ENCODE measurements at places on chromosomes 6 and 20.

DNA sequence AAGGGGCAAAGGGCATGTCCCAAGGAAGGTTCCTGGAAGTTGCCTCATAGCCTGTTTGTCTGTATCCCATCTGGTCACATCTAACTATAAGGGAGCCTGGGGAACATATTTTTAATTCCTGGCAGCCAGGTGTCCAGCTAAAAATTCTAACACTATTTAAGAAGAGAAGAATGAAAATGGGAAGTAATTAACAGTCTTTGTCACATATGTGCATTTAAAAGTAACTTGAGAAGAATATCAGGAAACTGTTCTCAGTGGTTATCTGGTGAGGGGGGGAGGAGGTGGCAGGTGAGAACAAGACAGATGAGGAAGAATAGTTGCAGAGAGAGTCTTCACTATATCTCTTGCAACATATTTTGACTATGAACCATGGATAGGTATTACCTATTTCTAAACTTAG, 75.5 kb upstream of the ELOVL5 start:
- DNase-seq = no peak

DNA sequence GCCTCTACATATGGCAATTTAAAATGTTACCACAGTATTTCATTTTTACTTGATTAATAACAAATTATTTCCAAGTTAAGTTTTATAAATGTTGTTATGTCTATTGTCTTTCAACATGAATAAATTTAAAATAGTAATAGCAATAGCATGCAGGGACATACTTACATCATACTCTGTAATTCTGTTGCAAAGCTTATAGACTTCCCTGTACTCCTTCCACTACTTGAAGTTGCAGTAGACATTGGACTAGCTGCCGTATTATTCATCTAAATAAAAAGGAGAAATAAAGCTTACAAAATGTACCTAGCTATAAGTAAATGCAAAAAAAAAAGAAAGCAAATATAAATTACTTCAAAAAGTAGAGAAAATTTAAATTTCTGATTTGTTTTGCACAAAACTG, 12.7 kb downstream of the SUPT3H start:
- DNase-seq = no peak

DNA sequence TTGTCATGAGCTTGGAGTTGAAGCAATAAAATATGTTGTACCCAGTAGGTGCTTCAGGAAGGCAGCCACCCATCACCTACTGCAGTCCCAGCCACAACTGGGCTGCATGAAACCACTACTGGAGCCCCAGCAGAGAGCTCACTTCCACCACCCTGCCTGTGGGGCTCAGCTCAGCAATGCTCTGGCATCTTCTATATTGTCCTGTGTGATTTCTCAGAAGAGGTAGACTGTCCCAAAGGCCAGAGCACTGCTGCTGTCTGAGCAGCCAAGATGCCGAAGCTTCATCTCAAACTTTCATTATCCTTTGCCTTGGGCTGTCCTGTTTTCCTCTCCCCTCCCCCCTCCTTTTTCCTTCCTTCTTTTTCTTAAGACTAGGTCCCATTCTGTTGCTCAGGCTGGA, 126.9 kb downstream of the DHX35 start:
- no peak for DNase-seq

DNA sequence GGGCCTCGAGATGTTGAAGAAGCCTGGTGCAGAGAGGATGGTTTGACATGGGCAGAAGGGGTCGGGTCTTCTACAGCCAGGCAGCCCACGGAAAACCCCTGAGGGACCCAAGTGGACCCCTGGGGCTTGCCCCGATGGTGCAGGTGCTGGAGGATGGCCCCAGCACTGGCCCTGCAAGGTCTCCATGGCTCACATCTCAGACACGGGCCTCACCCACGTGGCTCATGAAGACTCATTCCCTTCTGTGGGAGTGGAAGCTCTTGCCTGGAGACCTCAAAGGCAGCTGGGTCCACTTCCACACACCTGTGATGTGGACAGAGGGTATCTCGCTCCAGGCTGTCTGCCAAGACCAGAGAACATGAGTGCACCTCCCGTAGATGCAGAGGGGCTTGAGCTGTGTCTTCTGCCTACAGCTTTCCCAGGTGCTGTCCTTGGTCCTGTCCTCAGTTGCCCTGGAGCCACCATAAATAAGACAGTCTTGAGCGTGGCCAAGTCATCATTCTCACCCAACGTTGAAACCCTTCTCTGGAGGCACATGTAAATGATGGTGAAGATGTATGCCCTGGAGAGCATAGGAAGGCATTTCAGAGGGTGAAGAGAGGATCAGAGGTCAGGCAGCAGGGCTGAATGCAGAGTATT, 108.0 kb downstream of the SYNDIG1 start:
- no peak for DNase-seq

GRCh38 chr6:15336900-15337560, 91.2 kb downstream of the JARID2 start:
- DNase-seq = no peak

DNA sequence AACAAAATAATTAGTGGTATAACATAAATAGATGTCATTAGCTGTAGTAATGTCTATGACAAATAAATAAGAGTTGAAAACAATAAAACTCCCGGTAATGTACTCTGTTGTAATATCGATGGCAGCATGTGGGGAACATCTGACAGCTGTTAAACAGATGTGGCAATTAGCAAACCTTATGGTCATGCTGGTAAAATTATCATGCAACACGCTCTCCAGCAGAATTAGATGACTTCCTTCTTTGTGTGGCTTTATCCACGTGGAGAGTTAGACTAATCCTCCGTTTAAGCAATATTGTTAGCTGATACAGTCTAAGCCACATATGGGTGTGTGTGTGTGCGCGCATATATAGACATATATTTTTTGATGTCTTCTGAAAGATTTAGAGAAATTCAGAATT, 77.7 kb upstream of the ZFP64 start:
- no peak for DNase-seq

DNA sequence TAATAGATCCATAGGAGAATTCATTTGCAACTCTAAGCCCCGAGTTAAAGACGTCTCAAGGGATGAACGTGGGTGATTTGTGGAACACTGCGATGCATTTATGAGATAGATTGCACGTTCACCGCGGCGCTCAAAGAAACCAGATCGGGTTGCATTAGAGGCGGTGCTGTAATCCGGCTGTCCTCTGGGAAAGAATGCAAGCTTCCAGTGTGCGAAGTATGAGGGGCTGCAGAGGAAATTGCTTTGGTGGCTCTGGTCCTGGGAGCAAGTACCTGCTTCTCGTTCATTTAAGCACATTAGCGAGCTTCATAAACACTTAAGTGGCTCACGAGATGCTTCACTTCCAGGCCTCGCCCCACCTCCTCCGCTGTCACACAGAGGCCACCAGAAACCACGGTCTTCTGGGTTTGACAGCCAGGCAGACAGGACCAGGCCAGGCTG, 182.3 kb downstream of the CDH4 start:
- no peak for DNase-seq

- DNase-seq = no peak
Measured at GRCh38 chr6:42624601-42625000, 60.8 kb downstream of the UBR2 start.

DNA sequence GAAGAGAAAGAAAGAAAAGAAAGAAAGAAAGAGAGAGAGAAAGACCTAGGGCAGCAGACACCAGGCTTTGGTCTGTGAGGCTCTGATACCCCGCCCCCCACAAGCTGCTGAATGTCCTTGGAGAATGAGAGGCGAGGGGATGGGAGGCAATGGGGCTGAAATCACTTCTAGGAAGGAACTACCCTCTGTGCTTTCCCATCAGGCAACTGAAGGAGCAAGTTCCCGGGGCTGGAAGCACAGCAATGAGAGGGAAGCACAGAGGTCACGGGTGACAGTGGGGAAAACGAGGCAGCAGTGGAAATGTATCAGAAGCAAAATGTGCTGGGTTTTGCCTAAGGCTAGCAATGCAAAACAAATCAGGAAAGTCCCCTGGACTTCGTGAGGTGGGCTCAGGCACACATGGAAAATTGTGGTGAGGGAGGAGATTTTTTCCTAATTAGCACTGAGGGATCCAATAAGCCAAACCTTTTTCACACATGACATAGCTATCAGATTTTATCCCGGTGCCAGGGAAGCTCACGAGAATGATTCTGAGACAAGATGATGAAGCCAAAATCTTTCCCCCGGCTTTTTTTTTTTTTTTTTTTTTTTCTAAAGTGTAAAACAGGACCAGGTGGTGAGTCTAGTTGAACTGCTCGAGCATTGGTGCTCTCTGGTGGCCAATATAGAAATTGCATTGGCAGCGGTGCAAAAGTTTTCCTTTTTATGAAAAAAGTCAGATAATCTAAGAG, 16.8 kb upstream of the ARFGEF2 start:
- DNase-seq = peak; percentile 56

DNA sequence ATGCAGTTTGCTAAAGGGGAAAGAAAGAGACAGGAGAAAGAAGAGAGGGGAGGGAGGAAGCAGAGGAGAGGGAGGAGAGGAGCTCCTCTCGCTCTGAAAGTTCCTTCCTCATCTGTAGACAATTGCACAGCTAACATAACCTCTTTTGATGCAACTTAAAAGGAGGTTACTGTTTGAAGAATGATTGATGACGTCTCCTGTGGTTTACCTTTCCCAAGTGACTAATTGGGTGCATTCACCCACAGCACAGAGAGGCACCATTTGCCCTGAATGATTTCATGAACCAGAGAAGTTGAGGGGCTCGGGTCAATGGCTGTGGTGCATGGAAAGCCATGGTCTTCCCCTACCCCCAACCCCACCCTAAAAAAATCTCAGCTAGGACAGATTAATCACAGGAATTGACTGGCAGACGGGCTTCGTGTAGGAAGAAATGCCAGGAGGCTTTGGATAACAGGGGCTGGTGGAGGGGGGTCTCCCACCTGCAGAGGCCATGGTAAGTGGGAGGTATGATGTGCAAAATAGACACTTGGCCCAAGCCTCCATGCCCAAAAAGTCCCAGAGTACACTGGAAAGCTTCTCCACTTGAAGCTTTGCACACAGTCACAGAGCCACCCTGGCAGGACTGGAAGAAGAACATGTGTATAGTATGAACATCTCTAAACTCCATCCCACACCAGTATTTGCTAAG, 213.7 kb downstream of the ANKRD60 start:
- DNase-seq = no peak

DNA sequence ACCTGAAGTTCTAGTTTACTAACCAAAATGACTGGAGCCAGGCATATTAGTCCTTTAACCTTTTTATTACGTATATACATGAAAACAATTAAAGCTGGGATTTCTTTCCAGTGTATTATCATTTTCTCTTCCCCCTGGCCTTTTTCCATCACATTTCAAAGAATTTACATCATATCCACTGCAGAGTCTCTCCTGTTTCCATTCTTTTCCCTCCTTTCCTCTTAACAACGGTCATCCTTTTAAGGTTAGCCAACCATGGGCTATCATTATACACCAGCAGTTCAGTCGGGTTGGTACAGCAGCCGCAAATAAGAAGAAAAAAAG, 104.6 kb downstream of the TFAP2A start:
- no peak for DNase-seq

Measured in T follicular helper cell (primary cell).